ENCODE measurements at places on chromosomes 12 and 14.

DNA sequence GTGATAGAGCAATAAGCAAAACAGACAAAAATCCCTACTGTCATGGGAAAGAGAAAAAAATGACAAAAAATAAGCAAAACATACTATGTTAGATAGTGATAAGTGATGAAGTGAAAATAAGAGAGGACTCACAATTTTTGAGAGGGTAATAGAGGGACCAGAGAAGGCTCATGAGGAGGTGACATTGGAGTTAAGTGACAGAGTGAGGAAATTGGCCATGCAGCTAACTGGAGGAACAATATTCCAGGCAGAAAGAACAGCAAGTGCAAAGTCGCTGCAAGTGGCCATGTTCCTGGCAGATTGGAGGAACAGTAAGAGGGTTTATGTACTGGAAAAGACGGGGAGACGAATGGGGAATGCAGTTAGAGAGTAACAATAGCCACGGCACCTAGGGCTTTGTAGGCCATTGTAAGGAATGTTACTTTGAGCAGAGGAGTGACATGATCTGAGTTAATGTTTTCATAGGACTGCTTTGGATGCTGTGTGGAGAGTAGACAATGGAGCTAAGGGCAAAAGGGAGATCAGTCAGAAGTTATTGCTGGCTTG lies 1.4 kb upstream of the SAV1 start:
- no peak for DNase-seq

DNA sequence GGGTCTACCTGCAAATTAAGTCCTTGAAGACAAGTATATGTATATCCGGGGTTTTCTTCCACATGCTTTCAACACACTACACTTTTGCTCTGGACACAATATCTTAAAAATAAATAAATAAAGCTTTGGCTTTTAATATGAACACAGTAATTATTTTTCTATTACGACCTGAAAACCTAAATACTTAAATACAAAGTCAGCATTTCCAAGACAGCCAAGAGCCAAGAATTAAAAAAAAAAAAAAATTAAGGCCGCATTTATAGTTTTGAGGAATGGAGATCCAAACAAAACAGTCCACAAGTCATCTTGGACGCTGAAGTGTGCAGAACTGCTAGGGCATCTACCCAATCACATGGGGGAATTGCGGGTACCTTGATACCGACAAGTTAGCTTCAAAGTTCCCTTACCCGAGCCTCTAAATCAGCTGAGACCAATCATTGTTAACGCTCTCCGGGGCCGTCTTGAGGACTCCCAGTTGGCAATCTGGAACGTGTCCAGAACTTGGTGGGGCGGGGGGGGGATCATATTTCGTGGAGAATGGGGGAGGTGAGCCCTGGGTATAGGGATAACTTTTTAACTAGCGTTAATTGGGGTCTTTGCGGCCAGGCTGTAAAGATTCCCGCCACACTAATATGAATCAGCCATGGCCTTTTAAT lies 731 bp upstream of the PCNX4 start:
- DNase-seq = no peak

DNA sequence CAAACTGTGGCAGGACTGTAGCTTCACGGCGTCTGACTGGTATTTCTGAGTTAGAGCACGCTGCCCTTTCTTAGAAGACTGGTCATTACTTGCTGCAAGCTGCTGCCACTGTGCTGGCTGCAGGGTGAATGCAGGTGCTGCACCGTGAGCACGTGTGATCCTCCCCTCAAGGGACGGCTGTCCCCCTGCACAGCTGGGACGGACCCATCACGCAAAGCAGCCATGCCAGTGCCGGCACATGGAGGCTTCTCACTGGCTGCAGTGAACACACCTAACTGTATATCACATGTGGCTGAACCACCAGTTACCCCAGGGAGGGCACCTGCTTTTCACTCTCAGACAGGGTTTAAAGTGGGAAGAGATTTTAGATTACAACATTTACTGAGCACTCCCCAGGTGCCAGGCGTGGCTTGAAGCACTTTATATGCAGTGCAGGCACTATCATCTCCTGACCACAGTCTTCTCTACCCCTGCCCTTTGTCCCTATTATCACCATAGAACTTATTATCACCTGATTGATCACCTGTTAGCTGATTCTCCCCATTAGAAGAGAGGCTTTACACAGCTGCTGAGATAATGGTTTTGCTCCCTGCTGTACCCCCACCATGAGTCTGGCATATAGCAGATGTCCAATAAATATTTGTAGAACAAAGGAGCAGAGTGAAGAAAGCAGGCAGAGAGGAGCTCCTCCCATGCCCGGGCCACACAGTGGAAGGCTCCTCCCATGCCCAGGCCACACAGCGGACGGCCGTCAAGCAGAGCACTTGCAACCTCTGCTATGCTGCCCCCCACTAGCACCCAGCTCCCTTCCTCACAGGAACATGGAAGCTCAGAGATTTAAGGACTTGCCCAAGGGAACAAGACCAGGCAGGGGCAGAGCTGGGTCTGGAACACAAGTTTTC lies 25.9 kb downstream of the SLC25A47 start:
- DNase-seq = no peak

- DNase-seq = no peak
Measured at GRCh38 chr12:20452496-20453010, 84.2 kb downstream of the PDE3A start.

DNA sequence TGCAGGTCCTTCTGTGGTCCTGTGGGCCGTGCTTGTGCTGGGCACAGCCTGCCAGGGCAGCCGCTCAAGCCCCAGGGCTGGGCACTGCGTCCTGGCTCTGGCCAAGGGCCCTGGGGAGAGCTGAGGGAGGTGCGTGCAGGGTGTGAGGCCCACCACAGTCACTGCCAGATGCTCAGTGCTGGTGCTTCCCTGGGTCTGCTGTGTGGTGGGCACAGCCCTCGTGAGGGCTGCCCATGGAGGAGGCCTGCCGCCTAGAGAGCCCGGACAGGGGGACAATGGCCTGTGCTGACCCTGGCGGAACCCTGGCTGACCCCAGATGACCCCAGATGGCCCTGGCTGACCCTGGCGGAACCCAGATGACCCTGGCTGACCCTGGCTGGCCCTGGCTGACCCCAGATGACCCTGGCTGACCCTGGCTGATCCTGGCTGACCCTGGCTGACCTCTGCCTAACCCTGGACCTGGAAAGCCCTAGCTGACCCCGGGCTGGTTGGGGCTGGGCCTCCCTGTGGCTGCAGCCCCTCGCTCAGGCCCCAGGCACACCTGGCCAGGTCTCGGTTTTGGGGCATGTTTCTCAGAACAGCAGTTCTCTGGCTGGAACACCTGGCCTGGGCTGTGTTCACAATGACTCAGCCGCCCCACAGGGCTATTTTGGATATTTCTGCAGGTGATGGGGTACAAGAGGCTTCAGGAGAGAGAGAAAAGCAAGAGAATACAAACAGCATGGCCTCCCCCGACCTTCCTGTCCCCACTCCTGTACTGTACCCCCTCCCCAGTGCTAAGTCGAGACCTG lies 55.4 kb downstream of the TMEM121 start:
- DNase-seq = no peak

DNA sequence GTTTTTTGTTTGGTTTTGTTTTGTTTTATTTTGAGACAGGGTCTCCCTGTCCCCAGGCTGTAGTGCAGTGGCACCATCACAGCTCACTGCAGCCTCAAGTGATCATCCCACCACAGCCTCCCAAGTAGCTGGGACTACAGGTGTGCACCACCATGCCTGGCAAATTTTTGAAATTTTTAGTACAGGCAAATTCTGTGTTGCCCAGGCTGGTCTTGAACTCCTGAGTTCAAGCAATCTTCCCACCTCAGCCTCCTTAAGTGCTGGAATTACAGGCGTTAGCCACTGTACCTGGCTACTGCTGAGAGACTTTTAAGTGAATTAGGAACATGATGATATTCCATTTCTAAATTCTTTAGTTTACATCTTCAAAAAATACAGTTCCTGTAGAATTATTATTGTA lies 2.6 kb downstream of the LYZ start:
- DNase-seq = no peak

GRCh38 chr14:100375266-100375962 lies 52.3 kb downstream of the SLC25A47 start:
- peak; percentile 61 for DNase-seq

- DNase-seq = no peak
Measured at GRCh38 chr12:52539083-52539820, 13.7 kb downstream of the KRT71 start.

DNA sequence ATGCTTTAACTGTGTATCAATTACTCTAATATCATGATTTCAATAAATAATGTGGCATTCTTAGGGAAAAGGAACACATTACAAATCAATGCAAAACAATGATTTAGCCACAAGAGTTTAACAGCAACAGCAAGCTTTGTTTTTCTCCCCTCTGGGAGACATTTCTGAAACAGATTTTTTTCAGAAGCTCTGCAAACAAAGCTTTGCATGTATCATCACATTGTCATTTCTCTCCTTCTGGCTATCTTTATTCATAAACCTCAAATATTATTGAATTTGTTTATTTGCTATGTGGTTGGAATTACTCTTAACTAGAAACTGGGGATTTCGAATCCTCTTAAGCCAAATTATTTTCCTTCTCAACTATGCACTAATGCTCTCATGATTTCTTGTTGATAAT lies 278.4 kb upstream of the ATXN7L3B start:
- DNase-seq = no peak

DNA sequence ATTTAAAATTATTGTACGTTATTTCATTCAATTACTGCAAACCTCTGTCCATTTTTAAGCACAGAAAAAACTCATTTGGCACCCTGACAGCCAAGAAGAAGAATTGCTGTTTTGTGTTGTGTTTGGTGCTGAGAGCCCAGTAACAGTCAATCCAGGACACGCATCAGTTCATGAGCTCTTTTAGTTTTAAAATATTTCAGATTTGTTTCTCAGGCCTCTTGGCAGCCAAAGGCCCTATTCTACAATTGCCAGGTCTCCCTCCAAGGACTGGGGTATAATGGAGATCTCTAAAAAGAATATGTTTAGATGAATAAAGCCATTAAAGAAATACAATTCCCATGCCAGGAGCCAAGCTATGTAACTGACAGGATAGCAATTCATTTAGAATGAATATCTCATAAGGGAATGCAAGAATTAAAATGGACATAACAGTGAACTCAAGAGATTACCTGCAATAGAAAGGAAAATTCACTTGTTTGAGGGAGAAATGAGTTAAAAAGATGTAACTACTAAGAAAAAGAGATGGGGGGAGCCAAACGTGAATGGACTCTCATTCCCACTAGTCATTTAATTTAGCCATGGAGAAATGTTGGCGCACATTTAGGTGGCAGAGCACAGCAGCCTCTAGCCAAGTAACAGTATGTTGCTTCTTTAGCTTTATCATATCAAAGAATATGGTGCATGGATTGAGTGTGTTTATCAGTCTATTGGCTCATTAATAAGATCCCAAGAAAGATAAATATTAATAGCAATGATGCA lies 140.6 kb upstream of the PELI2 start:
- DNase-seq = no peak

- DNase-seq = no peak
Measured at GRCh38 chr12:118103201-118103600, 610 bp downstream of the VSIG10 start.

DNA sequence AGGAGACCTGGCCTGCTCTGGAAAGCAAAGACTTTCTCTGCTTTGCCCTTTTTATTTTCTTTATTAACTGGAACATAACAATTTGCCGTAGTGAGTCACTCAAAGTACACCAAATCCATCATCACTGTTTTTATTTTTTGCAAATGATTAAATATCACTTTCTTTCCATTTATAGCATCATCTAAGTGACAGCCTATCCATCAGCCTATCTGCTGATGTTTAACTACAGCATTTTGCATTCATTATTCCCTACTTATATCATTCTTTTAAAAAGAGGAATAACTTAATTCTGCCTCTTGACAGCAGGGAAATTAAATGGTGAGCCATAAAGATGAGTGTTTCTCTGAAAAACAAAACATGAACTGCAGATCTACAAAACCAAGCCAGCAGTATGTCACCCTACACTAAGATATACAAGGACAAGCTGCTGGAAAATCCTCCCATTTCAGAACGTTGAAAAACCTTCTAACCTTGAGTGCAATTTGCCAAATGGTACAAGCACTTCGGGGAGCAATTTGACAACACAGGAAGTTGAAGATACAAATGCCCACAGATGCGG lies 821.3 kb upstream of the TMEM132C start:
- no peak for DNase-seq

DNA sequence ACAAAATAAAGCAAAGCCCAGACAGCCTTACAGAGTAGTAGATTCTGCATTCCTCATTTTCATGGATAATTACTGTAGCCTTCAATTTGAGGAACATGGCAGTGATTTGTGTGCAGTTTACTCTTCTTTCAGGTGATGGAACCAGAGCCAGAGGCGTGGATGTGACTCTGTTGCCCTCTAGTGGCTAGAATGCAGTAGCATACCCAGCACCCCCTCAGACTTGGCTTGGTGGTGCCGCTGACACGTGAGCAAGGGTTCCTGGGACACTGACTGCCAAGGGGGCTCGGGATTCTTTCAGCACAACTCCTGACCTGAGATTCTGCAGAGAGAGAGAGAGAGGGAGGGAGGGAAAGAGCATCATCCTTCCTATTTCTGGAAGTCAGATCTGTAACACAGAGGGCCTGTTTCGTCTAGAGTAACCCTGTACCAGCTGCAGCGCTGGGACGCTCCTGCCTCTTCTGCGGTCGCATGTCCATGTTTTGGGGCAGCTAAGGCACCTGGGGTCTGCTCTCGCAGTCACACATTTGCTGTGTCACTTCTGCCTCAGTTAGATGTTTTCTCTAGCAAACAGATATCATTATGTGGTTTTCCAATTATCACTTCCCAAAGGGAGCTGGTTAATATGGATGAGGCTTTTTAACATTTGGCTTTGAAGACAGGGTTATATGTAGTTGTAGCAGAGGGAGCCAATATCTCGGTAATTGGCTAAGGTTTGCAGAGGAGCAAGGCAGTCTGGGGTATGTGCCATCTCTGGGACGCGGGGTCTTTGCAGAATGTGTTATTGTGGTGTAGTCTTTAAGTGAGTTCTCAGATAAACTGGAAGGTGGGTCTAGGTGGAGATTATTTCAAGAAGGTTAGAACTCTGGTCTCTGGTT lies 428.1 kb downstream of the NRXN3 start:
- peak; percentile 4 for DNase-seq

- DNase-seq = no peak
Measured at GRCh38 chr12:131380965-131381705, 329.8 kb upstream of the SFSWAP start.

GRCh38 chr12:109879351-109880042 lies 844 bp downstream of the GLTP start:
- no peak for DNase-seq

- no peak for DNase-seq
Measured at GRCh38 chr14:64968167-64968566, 4.0 kb downstream of the RAB15 start.

GRCh38 chr12:130966443-130967030 lies 12.8 kb downstream of the ADGRD1 start:
- no peak for DNase-seq

- DNase-seq = no peak
Measured at GRCh38 chr14:99749763-99750715, 43.2 kb upstream of the EML1 start.

- no peak for DNase-seq
Measured at GRCh38 chr12:70351076-70351475, 15.0 kb upstream of the KCNMB4 start.

All from stimulated activated CD4-positive, alpha-beta T cell treated with anti-CD3 and anti-CD28 coated beads, Interleukin-1b, Interleukin-23, amount 100 ng/mL, for 1 hour (primary cell).